SK-N-SH (cell line): ENCODE measurements at places on chromosomes 11 and 22. TPM values are rescaled to one million over a fixed set of nuclear protein-coding genes. Genes with fewer than 3 reads are reported as not detected.

DNA sequence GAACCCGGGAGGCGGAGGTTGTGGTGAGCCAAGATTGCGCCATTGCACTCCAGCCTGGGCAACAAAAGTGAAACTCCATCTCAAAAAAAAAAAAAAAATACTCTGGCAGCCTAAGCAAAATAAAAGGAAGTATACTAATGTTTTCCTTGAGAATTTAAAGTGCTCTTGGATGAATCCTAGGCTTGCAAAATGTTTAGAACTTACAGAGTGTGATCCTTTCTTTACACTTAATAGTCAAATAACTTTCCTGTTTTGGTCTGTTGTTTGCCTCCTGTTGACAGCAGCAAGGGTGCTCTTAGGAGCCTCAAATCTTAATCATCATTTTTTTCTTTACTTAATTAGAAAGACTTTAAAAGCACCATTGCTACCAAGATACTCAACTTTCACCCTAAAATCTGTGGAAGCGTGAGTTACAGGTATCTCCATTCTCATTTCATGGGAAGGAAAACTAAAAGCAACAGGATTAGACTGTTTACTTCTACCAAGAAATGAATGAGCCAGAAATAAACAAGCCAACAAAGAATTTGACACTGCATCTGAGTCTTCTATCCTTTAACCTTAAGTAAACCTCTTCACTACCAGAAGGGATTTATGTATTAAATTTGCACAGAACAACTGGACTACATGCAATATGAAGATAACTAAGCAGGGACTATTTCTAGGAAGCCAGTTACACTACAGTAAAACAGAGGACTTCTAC, 38.7 kb upstream of the CRTAM start:
- DNase-seq: no peak

DNA sequence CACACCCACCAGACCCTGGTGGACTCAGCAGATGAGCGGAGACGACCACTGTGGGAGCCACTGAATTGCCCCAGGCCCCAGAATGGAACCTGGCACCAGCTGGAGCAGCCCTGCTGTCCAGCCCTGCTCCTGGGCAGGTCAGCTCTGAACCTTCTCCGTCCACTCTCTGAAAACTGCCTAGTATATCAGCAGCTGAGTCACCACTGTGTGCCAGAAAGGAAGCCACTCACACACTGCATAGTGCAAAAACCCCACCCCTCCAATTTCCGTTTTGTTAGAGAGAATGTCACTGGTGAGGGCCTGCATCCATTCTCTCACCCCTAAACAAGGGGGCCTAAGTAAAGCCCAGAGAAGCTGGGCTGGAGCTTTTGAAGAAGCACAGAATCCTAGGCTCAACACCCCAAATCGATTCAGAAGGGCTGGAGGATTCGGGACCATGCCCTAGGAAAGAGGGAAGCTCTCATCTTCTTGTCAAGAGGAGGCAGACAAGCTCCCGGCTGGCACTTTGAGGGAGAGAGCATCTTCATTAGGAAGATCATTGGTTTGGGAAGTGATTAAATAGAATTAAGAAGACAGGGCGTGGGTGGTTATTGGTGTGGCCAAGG, 44.5 kb downstream of the GALNT18 start:
- no peak for DNase-seq

DNA sequence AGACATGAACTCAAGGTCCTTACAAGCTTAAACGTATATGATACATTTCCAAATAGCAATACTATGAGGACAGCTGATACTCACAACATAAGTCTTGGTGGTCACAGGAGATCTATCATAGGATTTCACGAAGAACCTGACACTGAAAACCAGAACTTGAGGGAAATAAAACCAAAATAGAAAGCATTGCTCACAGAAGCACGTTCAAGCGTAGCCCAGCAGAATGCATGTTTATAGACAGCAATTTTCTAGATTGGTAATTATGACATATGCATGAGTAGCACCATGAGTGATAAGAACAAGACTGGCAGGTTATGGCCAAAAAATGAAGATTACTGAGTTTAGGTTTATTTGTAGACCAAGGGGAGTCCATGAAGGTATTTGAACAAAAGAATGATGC, 243.5 kb downstream of the ETS1 start:
- no peak for DNase-seq

DNA sequence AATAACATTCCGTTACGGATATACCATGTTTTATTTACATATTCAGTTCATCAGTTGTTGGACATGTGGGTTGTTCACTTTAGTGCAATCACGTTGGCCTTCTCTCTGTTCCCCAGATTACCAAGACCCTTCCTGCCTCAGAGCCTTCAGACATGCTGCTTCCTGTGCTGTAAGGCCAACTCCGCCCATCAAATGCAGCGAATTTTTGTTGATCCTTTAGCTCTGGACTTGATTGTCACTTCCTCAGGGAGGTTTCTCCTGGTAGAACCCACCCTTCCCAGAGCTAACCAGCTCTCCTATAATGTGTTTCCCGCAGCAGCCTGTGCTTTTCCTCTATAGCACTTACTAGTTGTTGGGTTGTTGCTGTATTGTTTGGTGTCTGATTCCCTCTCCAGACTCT, 39.4 kb downstream of the SWAP70 start:
- DNase-seq: no peak

- no peak for DNase-seq
Observed at GRCh38 chr22:44026630-44027511, 2.8 kb downstream of the PARVB start.

DNA sequence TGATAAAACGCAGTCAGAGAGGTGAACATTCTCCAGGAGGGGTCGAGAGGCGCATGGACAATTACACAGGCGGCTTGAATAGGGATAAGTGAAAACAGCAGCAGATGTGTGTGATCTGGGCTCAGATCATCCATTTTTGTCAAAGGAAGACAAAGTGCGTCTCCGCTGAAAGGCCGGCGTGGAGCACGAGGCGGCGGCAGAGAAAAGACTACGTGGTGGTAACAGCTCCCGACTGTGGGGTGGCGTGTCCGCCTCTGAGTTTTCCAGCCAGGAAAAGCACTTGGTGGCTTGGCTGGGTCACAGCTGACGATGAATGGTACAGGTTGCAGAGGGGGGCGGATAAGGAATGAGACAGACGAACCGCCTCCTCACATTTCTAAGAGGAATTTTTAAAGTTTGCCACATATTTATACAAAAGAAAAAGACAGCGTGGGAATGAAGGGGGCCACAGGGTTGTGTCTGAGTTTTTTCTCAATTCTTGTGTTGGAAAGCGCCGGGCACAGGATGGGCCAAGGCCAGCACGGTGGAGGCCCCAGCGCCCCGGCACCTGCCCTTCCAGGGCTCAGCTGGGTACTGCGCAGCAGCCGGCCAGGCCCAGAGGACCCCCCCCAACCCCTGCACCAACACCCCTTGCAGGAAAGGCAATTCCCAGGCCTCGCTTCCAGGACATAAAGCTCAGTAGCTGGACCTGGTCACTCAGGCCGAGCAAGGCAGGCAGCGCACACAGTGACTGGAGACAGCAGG, 80.4 kb downstream of the TRMU start:
- no peak for DNase-seq

DNA sequence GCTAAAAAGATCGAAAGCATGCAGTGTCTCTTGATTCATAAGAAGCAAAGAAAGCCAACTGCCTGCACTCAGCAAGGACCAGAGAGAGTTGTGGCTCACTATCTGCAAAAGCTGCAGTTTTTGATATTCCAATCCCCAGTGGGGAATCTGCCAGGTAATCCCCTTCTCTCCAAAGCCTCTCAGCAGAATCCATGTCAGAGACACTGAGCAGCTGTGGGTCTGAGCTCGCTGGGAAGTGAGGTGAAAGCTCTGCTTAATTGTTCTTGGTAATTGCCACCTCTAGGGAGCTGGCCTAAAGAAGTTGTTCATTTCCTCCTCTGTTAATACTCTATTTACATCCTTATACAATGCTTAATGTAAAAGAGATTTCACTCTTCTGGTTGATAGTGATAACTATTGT, 261.3 kb upstream of the LRRC4C start:
- DNase-seq: no peak

DNA sequence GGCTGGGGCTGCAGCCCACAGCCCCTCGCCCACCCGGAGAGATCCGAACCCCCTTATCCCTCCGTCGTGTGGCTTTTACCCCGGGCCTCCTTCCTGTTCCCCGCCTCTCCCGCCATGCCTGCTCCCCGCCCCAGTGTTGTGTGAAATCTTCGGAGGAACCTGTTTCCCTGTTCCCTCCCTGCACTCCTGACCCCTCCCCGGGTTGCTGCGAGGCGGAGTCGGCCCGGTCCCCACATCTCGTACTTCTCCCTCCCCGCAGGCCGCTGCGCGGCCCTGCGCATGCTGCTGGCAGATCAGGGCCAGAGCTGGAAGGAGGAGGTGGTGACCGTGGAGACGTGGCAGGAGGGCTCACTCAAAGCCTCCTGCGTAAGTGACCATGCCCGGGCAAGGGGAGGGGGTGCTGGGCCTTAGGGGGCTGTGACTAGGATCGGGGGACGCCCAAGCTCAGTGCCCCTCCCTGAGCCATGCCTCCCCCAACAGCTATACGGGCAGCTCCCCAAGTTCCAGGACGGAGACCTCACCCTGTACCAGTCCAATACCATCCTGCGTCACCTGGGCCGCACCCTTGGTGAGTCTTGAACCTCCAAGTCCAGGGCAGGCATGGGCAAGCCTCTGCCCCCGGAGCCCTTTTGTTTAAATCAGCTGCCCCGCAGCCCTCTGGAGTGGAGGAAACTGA, 731 bp downstream of the GSTP1 start:
- peak; percentile 80 for DNase-seq

DNA sequence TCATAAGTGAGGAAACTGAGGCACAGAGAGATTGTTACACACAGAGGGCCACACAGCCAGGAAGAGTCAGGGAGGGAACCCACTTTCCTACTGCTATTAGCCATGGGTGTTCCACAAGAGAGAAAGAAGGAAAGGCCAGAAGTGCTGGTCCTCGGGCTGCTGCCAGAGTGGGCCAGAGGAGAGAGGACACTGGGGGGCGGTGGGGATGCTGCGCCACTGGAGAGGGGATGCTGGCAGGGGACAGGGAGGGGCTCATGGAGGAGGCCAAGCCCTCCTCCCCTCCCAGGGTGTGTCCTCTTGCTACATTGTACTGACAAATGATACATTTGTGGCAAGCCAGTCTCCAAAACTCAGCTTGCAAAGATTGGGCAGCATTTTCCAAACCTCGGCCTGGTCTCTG, 9.9 kb downstream of the IL10RA start:
- DNase-seq: no peak

DNA sequence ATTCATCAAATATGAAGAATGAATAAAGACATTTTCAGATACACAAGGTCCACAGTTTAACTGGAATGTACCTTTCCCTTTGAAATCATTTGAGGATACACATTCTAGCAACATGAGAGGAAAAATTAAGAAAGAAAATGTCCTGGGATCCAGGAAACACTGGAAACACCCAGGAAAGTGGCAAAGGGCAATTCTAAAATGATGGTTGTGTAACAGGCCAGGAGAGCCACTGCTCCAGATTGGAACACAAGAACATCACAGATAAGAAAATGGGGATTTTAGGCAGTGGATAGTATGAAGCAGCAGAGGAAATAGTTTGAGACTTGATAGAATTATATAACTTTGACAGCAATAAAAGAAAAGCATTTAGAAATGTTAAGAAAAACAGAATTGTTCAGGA, 56.1 kb upstream of the GRIK4 start:
- no peak for DNase-seq

DNA sequence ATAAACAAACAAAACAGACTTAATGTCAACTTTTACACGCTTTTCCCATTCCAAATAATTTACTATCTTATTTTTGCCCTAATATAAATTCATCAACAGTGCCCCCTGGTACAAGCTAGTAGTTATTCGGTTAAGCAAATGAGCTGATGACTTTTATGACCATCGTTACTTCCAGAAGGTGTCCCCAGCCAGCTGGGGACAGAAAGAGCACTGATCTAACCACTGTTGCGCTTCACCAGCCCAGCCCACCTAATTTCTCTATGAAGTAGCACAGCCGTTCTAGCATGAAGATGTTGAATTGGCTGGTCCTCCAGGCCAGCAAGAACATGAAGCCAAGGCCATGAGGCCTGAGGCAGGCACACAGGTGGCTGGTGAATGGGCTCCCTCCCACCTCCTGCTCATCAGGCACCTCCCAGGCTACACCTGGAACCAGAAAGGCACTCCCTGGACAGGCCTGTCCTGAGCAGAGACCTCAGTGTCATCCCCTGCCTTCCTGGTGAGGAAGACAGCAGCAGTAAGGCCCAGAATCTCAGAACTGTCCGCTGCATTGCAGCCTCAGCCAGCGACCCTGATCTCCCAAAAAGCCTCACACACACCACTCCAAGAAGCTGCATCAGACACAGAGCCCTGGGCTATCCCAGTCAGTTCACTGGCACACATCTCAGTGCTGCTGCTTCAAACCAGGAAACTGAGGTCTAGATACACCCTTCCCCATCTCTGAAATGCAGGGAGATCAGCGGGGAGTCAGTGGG, 12.9 kb downstream of the GNB1L start:
- DNase-seq: no peak

DNA sequence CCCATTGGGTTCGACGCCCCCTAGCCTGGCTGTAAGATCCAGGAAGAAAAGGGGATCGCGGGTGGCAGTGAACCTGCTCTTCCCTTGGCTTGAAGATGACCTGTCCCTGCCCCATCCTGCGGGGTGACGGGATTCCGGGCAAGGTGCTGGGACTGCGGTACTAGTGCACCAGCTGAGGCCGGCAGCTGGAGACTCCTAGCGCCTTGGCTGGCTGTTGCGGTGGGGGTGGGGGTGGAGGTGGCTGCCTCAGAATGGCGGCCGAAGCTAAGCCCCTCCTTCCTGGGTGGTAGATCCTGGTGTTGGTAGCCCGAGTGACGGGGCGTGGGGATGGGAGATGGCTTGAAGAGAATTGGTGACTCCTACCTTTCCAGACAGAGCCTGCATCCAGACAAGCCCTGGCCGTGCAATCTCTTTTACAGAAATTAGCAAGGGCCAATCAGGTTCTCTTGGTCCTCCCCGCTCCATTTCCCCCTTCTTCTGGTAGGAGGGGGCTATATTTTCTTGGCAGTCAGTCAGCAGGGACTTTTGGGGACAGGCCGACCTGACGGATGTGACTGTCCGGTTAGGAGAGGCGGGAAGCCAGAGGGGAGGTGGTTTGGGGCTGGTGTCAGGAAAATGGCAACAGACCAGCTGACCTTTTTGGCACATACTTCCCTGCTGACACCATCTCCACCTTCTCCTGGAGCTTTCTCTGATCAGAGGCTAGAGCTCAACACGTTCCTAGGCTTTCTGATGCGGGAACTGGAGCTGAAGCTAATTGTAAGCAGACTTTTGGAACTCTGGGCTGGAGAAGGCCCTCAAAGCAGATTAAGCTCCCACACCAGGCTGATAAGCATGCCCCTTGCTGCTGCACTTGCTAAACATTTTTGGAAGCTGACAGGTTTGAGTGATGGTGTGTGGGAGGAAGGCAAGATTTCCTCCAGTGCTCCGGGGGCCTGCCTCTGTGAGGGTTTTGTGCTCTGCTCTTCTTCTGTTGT, 2.0 kb downstream of the NAV2 start:
- peak; percentile 76 for DNase-seq

The ZMAT5 gene
- polyA plus RNA-seq: 33.5 and 35.0 TPM in 2 replicates

The ELF5 gene
- polyA plus RNA-seq: not detected in 2 replicates

The PATE2 gene
- polyA plus RNA-seq: 0.06 and 0.07 TPM in 2 replicates

The OR9Q2 gene
- polyA plus RNA-seq: not detected in 2 replicates

The OR6T1 gene
- polyA plus RNA-seq: not detected in 2 replicates

The TNNI2 gene
- not detected in 2 replicates for polyA plus RNA-seq

The SPCS2 gene
- 47.3 and 49.1 TPM in 2 replicates for polyA plus RNA-seq

The ARHGAP8 gene
- polyA plus RNA-seq: 0.05 and 0.08 TPM in 2 replicates

The OR4A47 gene
- polyA plus RNA-seq: not detected in 2 replicates

The TRIM3 gene
- 22.8 and 26.6 TPM in 2 replicates for polyA plus RNA-seq

The WNT11 gene
- 0.43 and 0.70 TPM in 2 replicates for polyA plus RNA-seq

The MARK2 gene
- polyA plus RNA-seq: 14.6 and 18.8 TPM in 2 replicates

The MMP12 gene
- polyA plus RNA-seq: 2.0 and 2.8 TPM in 2 replicates
